ENCODE measurements at places on chromosomes 1 and 21. TPM values are rescaled to one million over a fixed set of nuclear protein-coding genes. Genes with fewer than 3 reads are reported as not detected.
A peak's percentile ranks its signal among the peaks of the same experiment; 100 is the strongest.

DNA sequence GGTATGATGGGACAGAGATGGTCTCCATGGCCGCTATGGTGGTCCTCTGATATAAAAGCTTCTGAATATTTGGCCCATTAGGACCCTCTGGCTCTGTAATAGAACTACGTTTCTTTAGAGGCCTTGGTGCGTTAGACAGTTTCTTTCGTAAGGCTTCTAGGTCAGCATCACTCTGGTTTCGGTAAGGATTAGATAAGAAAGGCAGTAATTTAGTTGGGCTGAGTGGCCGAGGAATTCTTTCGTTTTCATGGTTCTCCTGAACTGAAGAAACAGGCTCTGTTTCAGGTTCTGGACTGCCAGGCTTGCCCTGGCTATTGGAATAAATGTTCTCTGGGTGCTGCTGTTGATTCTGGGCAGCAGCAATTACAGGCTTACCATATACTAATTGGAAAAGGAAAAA lies 49.5 kb downstream of the TP53BP2 start:
- H3K27me3 ChIP-seq: no peaks in the 10 kb centered on the region
- no peak overlapping the region for H3K27ac ChIP-seq
- no peak overlapping the region for H3K4me3 ChIP-seq
- no peak for DNase-seq
- H3K36me3 ChIP-seq: peaks cover 95% of the 10 kb centered on the region
- no peaks in the 10 kb centered on the region for H3K4me1 ChIP-seq

GRCh38 chr21:45498646-45499000 lies 43.6 kb downstream of the SLC19A1 start:
- H3K27ac ChIP-seq: no peak overlapping the region
- no peak overlapping the region for H3K4me3 ChIP-seq
- peak; percentile 12 for DNase-seq
- no peaks in the 10 kb centered on the region for H3K27me3 ChIP-seq
- H3K36me3 ChIP-seq: peaks cover 44% of the 10 kb centered on the region

DNA sequence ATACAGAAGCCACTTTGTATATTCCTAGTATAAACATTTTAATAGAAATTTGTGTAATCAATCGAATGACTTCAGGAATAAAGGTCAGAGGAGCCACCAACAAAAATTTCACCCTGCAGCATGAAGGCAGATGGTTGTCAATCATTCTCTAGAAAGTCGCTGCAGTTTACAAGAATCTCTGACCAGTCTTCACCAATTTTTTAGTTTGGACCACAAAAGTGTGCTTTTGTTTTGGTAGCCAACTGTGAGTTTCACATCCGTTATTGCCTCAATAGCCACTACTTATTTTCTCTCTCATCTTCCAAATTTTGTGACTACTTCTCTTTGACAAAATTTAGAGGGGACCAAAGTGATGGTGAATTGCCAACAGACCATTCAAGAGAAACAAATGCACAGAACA lies 1155.6 kb downstream of the AMY1C start:
- no peak for DNase-seq
- no peaks in the 10 kb centered on the region for H3K36me3 ChIP-seq
- no peak overlapping the region for H3K4me3 ChIP-seq
- no peak overlapping the region for H3K27ac ChIP-seq

Gene TMEM125
- total RNA-seq: 197 TPM

Gene PADI3
- total RNA-seq: not detected
